ENCODE measurements at places on chromosomes 16 and 17.

GRCh38 chr16:50696575-50697420 lies 3.4 kb downstream of the NOD2 start:
- no peaks in the 10 kb centered on the region for H3K36me3 ChIP-seq
- H3K4me1 ChIP-seq = peaks cover 12% of the 10 kb centered on the region
- no peak overlapping the region for H3K4me3 ChIP-seq
- no peaks in the 10 kb centered on the region for H3K27me3 ChIP-seq

DNA sequence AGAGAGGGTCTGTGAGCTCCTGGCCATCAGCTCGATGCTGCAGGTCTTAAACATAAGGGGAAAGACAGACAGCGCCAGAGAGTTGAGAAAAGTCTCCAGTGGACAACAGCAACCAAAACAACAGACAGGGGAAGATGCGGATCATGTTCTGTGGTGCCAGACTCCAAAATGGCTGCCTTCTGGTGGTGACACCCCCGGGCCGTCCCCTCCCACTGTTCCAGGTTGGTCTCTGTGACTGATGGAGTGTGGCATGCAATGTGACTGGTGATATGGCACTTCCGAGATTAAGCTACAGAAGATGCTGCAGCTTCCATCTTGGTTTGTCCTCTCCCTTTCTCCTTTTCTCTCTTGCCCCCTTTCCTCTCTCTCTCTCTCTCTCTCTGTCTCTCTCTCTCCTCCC lies 40.4 kb upstream of the RBFOX3 start:
- no peaks in the 10 kb centered on the region for H3K4me1 ChIP-seq
- DNase-seq = no peak
- H3K27me3 ChIP-seq = peaks cover 20% of the 10 kb centered on the region
- no peaks in the 10 kb centered on the region for H3K36me3 ChIP-seq
- no peak overlapping the region for H3K4me3 ChIP-seq

- DNase-seq = no peak
- H3K36me3 ChIP-seq = no peaks in the 10 kb centered on the region
- no peaks in the 10 kb centered on the region for H3K27me3 ChIP-seq
- no peak overlapping the region for H3K27ac ChIP-seq
- H3K4me1 ChIP-seq = peaks cover 12% of the 10 kb centered on the region
Measured at GRCh38 chr17:17941015-17941414, 31.2 kb downstream of the TOM1L2 start.

- no peaks in the 10 kb centered on the region for H3K27me3 ChIP-seq
- no peaks in the 10 kb centered on the region for H3K36me3 ChIP-seq
- DNase-seq = no peak
- H3K27ac ChIP-seq = peak overlapping the region; percentile 56
- no peaks in the 10 kb centered on the region for H3K4me1 ChIP-seq
Measured at GRCh38 chr16:53840456-53840855, 136.5 kb downstream of the FTO start.

DNA sequence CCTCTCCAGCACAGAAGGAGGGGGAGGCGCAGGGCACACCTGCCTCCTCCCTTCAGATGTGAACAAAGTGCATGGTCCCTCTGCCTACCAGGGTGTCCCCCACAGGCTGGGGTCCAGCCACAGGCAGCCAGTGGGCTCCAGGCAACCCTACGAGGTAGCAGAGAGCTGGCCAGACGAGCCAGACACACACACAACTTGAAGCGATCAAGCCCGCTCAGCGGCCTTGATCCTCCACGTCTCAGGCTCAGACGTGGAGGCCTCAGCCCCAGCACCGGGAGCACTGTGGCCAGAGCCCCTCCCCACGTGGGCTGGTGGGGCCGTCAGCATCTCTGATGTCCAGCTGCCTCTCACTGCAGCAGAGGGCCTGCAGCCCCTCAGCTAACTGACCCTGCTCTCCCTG lies 8.5 kb downstream of the MCRIP1 start:
- H3K4me1 ChIP-seq = peaks cover 7% of the 10 kb centered on the region
- H3K27ac ChIP-seq = no peak overlapping the region
- DNase-seq = no peak
- no peak overlapping the region for H3K4me3 ChIP-seq

- peak; percentile 47 for DNase-seq
- peak overlapping the region; percentile 44 for H3K27ac ChIP-seq
- H3K4me1 ChIP-seq = no peaks in the 10 kb centered on the region
- H3K36me3 ChIP-seq = no peaks in the 10 kb centered on the region
- no peak overlapping the region for H3K4me3 ChIP-seq
- no peaks in the 10 kb centered on the region for H3K27me3 ChIP-seq
Measured at GRCh38 chr16:74923766-74924460, 61.0 kb downstream of the WDR59 start.

DNA sequence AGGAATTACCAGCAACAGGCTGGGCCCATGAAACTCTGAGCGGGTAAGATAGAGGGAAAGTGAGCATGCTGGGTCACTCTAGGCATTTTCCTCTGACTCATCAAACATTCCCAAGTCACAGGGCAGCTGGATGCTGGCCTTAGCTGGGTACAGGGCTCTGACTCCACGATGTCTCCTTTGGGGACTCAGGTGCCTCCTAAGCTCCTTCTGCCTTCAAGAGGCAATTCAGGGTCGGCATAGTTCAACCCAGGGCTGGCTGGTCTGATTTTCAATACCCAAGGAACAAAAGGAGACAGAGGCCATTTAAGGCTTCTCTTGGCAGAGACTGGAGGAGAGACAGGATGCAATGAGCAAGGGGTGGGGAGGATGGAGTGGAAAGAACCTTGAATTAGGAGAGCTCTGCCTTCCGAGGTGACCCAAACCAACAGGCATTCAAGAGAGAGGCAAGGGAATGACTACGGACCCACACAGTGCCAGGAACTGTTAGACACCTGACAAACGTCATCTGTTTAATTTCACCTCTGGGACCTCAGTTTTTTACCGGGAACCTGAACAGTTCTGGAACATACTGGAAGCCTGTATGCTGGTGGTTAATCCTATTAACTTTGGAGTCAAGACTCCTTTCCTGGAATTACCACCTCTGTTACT lies 910 bp downstream of the WBP2 start:
- no peaks in the 10 kb centered on the region for H3K27me3 ChIP-seq
- H3K4me1 ChIP-seq = peaks cover 4% of the 10 kb centered on the region
- no peak for DNase-seq
- peak overlapping the region; percentile 99 for H3K27ac ChIP-seq
